ENCODE measurements at places on chromosomes 12 and 14. TPM values are rescaled to one million over a fixed set of nuclear protein-coding genes. Genes with fewer than 3 reads are reported as not detected.

Gene AKAP5
- total RNA-seq = 0.69 TPM

Gene BATF
- 193 TPM for total RNA-seq

Gene KCNK13
- not detected for total RNA-seq

Gene VRTN
- total RNA-seq = 0.08 TPM

Gene CD163
- total RNA-seq = 0.81 TPM

Gene TAOK3
- 46.5 TPM for total RNA-seq

Gene AVPR1A
- total RNA-seq = not detected

Gene DIO2
- total RNA-seq = not detected

Gene EIF2S3B
- 6.7 TPM for total RNA-seq

Gene TESPA1
- 89.6 TPM for total RNA-seq

Gene P2RX2
- total RNA-seq = not detected

Gene PMCH
- total RNA-seq = not detected

Gene OLR1
- total RNA-seq = not detected

Gene LRRIQ1
- not detected for total RNA-seq

Gene DAO
- not detected for total RNA-seq

Gene C12orf54
- not detected for total RNA-seq

Data from activated T-cell treated with anti-CD3 and anti-CD28 coated beads, Interleukin-2, amount 50 U/mL, for 4 hours (primary cell).